ENCODE measurements at places on chromosomes 16 and 17.

GRCh38 chr16:49269201-49269600, 12.4 kb downstream of the CBLN1 start:
- DNase-seq = no peak

DNA sequence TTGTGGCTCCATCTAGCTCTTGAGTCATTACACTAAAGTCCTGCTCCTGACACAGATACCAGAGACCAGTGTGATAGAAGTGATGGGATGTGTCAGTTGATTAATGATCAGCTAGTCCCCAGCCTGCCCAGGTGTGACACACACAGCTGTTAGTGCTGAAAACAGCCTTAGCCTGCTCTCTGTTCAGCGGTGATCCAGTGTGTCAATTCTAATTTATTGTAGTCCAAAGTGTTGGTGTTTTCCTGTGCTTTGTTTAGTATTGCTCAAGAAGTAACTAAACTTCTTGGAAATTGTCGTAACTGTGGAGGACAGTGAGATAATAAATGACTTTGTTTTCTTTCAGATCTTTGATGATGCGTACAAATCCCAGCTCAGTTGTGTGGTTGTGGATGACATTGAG, 92.3 kb downstream of the WNT3 start:
- DNase-seq = no peak

GRCh38 chr17:50618300-50618699, 16.4 kb upstream of the ABCC3 start:
- no peak for DNase-seq

DNA sequence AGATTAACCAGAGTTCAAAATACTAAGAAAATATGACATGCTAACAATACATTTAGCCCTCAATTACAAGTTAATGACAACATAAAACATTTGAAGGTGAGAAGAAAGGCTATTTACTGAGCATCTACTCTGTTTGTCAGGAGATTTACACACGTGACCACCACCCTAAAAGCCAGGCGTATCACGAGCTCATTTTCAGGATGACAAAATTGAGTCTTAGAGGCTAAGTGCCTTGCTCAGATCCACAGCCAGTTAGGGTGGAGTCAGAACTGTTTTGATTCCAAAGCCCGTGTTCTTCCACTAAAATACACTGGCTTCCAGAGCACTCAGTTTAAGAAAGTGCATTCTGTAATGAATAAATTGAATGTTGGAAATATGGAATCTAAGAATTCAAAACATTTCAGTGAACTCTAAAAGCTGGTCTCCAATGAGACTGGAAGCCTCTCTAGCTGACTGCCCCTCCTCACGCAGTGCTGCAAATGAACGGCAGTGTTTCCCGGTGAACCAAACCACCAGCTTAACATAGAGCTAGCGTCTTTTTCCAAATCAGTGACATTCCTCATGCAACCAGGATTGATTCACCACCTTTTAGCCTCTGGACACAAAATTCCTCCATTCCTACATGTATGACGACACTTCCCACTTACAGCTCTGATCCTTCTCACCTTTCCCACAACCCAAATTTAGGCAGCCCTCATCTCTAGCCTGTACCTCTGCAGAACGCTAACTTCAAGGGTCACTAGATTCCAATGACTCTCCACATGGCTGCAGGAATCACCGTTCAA, 5.9 kb downstream of the ZDHHC7 start:
- no peak for DNase-seq

All from RKO (cell line).